Activated T-cell treated with anti-CD3 and anti-CD28 coated beads, Interleukin-2, amount 50 U/mL, for 4 hours (primary cell): ENCODE measurements at places on chromosomes 12 and 14. TPM values are rescaled to one million over a fixed set of nuclear protein-coding genes. Genes with fewer than 3 reads are reported as not detected.

DNA sequence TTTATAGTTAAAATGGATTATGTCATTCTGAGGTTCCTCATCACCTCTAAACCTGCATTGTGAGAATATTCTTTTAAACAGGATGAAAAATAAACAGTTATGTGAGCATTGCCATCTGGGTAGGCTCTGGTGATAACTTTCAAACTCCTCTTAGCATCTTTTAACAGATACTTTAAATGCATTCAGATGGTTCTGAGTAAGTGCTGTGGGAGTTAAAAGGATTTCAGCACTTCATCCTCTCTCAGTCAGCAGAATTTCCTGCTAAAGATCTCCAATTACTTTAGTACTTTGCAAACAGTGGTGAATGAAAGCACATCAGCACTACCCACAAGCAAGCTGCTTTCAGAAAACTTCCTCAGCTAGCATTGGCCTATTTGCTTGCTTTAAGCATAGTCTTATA lies 59.3 kb upstream of the TMTC1 start:
- no peak for DNase-seq

OVCH1 gene
- not detected for total RNA-seq

- no peak for DNase-seq
These were observed 21.5 kb upstream of the GNS start for GRCh38 chr12:64780531-64781279.

DNA sequence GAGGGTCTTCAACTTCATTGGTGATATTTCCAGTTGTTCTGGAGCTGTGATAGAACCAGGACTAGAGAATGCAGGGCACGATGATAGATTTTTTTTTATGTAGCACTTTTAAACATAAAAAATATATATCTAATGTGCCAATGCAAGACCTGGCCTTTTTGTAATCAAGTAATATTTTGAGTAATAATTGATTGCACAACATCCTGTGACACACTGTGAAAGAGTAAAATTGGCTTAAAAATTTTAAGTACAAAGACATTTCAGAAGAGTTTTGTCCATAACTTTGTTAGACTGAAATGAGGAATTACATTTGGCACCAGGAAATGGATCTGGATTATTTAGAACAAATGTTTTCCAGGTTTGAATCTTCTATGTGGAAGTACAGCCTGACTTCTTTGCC lies 22.1 kb downstream of the PRKCH start:
- DNase-seq, result no peak

TULP3 gene
- 8.6 TPM for total RNA-seq
